ENCODE measurements at places on chromosomes 2 and 18. TPM values are rescaled to one million over a fixed set of nuclear protein-coding genes. Genes with fewer than 3 reads are reported as not detected.

IL36B gene
- not detected for total RNA-seq

EDAR gene
- total RNA-seq = 0.64 TPM

ING5 gene
- total RNA-seq = 37.4 TPM

GPR75 gene
- total RNA-seq = 5.6 TPM

DES gene
- 1,891 TPM for total RNA-seq

ADCYAP1 gene
- not detected for total RNA-seq

SIX3 gene
- total RNA-seq = not detected

GATA6 gene
- 55.2 TPM for total RNA-seq

BOLL gene
- not detected for total RNA-seq

VAMP8 gene
- total RNA-seq = 113 TPM

DPP4 gene
- 1.6 TPM for total RNA-seq

DSG4 gene
- total RNA-seq = not detected

SLC11A1 gene
- 4.8 TPM for total RNA-seq

NAT8 gene
- total RNA-seq = 4.6 TPM

HAAO gene
- total RNA-seq = 1.9 TPM

NGEF gene
- 89.4 TPM for total RNA-seq

POTEC gene
- not detected for total RNA-seq

GAL3ST2 gene
- 50.8 TPM for total RNA-seq

CYP27A1 gene
- total RNA-seq = 159 TPM

LYG2 gene
- not detected for total RNA-seq

SNED1 gene
- 49.6 TPM for total RNA-seq

TUBA3E gene
- 0.27 TPM for total RNA-seq

WNT10A gene
- 0.27 TPM for total RNA-seq

CYP27C1 gene
- total RNA-seq = 0.64 TPM

CCDC178 gene
- total RNA-seq = 131 TPM

Measured in transverse colon (tissue), 4 donors.